ENCODE measurements at places on chromosomes 12 and 14.
A peak's percentile ranks its signal among the peaks of the same experiment; 100 is the strongest.

DNA sequence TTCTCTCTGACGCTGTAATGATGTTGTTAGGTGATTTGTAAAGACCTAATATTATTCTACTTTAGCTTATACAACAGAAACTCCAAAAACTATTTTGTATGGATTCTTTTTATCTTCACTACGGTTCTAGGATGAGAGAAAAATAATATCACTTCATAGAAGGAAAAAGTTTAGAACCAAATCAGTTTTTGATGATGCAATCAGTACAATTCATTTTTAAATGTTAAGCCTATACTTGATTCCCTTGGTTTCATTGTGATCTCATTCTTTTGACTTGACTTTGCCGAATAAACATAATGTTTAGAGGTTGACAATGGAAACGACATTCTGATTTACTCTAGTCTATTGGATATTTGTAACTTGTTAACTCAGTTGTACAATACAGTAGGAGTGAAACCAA is 24.6 kb upstream of the ERGIC2 start:
- no peak for DNase-seq

DNA sequence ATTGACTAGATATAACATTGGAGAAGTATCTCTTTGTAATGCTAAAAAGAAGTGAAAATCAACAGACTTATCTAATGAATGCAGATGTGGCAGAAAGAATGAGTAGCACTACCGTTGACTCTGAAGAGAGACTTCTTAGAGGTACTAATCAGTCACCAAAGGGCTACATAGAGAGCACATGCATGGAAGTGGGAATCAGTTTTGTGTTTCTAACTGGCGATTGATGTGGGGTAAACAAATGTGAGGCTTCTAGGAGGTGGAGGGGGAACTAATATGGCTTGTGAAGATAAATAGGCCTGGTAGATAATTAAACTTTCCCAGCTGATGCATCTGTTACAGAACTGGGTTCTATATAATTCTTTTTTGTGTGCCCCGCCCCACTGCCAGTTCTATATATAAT is 10.5 kb downstream of the COCH start:
- no peak for DNase-seq

- no peak for DNase-seq
These were observed 17.9 kb downstream of the RECQL start for GRCh38 chr12:21483531-21483930.

GRCh38 chr12:49244176-49244575 is 20.7 kb upstream of the TUBA1C start:
- DNase-seq = no peak

DNA sequence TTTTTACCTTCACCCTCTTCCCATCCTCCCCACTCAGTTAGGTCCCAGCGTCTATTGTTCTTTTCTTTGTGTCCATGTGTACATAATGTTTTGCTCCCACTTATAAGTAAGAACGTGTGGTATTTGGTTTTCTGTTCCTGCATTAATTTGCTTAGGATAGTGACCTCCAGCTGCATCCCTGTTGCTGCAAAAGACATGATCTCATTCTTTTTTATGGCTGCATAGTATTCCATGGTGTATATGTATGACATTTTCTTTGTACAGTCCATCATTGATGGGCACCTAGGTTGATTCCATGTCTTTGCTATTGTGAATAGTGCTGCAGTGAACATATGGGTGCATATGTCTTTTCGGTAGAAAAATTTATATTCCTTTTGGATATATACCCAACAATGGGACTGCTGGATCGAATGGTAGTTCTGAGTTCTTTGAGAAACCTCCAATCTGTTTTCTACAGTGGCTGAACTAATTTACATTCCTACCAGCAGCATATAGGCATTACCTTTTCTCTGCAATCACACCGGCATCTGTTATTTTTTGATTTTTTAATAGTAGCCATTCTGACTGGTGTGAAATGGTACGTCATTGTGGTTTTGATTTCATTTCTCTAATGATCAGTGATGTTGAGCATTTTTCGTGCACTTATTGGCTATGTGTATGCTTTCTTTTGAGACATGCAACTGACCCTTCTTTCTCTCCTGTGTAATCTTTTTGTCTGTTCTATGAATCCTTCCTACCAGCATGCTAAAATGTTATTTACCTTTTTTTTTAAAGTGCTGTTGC is 279.7 kb upstream of the AMIGO2 start:
- no peak for DNase-seq

DNA sequence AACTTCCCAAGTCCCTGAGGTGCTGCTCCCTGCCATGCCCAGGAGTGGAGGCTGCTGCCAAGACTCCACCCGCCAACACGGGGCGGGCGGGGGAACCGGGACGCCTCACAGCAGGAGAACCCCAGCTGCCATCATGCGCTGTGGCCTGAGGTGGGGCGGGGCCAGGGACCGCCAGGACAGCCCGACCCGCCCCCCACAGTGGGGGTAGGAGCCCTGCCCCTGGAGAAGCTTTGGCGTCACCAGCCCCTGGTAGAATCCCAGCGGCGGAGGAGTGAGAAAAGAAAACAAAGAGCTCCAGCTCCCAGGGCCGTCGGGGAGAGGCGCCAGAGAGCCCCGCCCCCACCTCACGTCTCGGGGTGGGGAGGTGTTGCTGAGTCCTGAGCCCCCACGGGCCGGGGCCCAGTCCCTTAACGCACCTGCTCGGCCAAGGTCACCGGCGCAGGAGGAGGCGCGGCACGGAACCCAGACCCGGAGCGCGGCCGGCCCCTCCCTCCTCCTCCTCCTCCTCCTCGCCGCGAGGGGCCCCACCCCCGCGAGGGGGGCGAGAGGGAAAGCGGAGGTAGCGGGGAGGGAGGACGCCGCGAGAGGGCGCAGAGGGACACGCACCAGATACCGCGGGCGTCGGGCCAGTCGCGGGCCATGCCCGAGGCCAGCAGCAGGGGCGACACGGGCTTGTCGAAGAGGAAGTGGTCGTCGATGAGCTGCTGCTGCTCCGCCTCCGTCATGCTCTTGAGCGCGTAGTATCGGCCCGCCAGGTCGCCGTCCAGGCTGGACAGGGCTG is 1.8 kb downstream of the CKB start:
- peak; percentile 91 for DNase-seq

DNA sequence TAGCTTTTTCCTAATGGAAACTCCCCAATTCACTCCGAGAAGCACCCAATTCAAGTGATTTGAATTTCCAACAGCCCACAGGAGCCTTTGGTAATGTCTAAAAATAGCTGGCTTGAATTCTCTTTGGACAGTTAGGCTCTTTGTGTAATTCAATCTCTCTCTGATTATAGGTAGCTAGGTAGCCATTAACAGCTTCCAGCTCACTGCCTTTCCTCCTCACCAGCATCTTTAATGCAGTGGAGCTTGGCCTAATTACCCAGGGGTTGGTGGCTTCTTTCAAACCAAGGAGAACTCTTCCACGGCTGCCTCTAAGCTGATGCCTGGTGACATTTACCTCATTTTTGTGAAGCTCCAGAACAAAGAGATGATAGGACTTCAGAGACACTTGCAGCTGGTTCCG is 86.4 kb downstream of the WSCD2 start:
- no peak for DNase-seq

DNA sequence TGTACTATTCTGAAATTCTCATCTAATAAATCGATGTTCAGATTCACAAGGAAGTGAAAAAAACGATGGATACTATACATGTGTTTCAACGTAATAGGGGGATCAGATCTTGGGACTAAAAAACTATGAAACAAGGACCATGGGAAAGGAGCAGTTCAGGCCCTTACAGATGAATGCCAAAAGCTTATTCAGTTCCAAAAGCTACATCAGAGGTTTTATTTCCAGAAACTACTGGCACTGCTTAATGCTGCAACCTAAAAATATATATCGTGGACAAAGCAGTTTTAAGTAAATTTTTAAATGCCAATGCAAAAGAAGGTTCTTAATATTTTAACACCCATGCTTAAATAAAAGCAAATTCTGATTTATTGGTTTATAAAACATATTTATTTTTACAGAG is 38.5 kb downstream of the LRIG3 start:
- no peak for DNase-seq

DNA sequence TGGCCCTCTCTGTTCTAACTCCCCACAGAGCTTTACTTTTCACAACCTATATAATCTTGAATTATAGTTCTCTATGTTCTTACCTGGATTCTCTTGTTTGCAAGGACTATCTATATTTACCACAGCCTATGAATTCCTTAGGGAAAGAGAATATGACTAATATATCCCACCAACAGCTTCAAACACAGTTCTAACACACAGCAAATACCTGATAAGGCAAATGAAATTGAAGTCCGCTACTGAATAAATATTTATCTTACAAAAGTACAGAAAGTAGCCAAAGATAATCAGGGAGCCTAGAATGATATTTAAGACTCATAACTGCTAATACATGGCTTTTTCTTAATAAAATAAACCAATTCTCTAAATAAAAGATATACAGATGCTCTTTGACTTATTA is 165.1 kb downstream of the C12orf42 start:
- DNase-seq = no peak

DNA sequence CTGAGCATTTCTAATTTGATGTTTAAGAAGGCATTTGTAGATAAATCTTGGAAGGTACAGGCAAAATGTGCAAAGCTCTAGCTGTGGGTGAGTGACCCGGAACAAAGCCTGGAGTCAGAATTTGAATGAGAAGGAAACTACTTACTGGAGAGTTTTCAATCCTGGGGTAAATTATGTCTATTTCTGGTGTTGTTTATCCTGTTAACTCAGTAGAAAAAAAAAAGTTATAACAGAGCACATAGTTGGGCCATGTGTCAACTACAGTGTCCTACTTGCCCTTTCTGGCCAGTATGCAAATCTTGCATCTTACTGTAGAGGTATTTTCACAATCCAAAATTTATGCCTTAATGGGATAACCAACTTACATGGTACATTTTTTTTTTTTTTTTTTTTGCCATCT is 182.3 kb downstream of the SYNE2 start:
- DNase-seq = no peak

GRCh38 chr14:87286191-87286590 is 706.8 kb downstream of the GALC start:
- no peak for DNase-seq

DNA sequence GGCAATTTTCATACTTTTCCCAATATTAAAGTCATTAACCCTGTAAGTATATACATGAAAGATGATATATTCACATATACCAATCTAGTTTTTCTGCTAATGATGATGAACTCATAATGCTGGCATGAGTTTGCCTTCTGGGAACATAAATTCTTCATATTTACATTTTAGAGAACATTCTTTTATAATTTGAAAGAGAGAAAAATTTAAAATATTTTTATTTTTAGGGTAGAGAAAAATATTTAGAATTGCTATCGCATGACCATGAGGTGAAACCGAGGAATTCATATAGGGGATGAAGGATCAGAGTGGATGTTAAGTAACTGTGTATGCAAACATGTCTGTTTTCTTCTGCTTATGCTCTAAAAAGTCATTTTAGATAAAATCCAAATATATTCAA is 825.3 kb upstream of the FLRT2 start:
- no peak for DNase-seq

- DNase-seq = no peak
These were observed 1.8 kb upstream of the BTG1 start for GRCh38 chr12:92147491-92147890.

GRCh38 chr14:63863004-63863403 is 10.2 kb downstream of the SYNE2 start:
- DNase-seq = no peak

GRCh38 chr14:96274543-96274942 is 18.5 kb downstream of the BDKRB1 start:
- DNase-seq = no peak

DNA sequence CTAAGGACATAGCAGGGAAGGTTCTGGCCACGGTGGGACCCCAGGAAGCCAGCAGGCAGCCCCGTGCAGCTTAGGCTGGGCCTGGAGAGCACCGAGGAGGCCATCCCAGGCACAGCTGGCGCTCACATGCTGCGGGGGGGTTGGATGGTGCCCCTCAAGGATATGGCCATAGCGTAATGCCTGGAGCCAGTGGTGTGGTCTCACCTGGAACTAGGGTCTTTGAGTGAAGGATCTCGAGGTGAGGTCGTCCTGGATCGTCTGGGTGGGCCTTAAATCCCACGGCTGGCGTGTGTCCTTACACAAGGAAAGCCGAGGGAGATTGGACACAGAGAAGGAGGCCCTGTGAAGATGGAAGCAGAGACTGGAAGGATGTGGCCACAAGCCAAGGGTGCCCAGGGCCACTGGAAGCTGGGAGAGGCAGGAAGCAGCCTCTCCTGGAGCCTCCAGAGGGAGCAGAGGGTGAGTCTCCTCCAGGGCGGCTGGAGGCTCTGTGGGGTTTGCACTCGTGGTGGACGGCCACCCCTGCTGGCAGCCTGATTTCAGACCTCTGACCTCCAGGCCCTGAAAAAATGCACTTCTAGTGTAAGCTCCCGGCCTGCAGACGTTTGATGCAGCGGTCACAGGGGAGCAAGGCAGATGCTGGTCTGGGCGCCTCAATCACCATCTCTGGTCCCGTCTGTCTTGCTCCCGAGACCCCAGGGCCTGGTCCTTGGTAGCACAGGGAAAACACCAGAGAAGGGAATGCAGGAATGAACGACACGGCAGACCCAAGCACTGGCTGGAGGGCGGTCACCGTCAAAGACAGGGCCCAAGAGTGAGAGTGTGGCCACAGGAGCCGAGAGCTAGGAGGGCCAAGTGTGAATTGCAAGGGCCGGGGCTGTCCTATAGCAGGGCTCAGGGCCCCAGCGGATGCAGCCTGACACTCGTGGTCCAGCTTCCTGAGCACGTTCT is 218.6 kb downstream of the KIF26A start:
- no peak for DNase-seq

- peak; percentile 67 for DNase-seq
These were observed 44.0 kb upstream of the REP15 start for GRCh38 chr12:27652174-27652763.

GRCh38 chr12:115870510-115870909 is 407.0 kb downstream of the MED13L start:
- no peak for DNase-seq

DNA sequence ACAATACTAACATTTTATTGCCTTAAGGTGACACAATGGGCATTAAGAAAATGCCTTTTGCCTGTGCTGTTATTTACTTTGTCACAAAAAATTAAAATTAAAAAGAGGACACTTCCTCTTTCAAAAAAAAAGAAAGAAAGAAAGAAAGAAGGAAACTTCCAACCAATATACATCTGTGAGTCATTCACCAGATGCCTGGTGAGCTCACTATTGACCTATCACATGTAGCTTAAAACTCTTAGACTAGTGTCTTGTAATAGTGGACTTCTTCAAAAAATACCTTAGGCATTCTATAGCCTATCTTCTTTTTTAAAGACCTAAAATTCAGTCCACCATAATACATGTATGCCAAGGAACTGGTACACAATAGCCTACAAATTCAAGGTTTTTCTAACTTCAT is 4.9 kb upstream of the SOX5 start:
- no peak for DNase-seq

GRCh38 chr14:95406756-95407277 is 87.1 kb upstream of the CLMN start:
- no peak for DNase-seq

All from NCI-H2081 (cell line).